ENCODE measurements at places on chromosomes 5 and 9.

DNA sequence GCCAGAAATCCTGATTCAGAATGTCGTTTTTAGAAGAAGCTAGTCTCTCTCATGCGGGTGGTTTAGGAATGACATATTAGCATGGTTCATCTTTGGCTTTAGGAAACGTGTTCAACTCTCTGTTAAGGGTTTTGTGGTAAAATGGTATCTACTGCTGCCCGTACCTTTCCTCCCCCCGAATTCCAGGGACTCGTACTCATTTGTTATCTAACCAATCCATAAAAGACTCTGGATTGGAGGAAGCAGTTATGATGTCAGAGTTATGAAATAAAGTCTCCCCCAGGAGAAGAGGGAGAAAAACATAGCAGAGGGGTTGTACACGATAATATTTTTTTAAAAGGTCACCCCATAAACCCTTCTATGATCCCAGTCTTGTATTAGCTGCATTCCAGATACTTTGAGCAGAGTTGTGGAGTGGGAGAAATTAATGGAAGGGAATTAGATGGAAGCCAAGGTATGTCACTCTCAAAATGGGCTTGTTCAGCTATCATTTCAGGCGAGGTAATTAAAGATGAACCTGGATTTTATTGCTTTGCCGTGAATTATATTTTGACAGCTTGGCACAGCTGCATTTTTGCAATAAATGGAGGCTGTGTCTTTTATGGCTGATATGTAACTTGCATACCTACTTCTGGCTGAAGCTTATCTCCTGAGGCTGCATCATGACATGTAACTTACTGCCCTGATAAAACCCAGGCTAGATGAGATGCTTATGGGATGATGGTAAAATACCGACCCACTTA is 31.3 kb downstream of the RAI14 start:
- DNase-seq: no peak

GRCh38 chr9:68476847-68477246 is 63.8 kb downstream of the TMEM252 start:
- no peak for DNase-seq

DNA sequence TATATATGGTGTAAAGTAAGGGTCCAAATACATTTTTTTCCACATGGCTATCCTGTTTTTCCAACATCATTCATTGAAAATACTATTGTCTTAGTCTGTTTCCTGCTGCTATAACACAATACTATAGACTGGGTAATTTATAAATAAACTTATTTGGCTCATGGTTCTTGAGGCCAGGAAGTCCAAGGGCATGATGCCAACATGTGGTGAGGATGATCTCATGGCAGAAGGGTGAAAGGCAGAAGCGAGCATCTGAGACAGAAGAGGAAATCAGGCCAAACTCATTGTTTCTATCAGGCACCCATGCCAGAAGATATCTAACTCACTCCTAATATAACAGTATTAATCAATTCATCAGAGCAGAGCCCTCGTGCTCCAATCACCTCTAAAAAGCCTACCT is 42.6 kb downstream of the ANKRD55 start:
- no peak for DNase-seq

GRCh38 chr9:92132501-92132900 is 17.3 kb upstream of the SPTLC1 start:
- DNase-seq: no peak

DNA sequence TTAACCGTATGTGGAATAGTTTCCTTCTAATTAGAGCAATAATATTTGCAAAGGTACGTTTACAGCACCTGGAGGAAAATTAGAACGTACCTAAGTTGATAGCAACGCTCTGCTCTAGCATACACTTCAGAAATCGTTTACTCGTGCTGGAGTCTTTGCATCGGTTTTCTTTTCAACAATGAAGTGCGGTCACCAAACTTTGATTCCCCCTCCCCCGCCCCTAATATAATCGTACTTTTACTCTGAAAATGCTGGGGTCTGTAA is 506 bp downstream of the ADAMTS19 start:
- DNase-seq: no peak

DNA sequence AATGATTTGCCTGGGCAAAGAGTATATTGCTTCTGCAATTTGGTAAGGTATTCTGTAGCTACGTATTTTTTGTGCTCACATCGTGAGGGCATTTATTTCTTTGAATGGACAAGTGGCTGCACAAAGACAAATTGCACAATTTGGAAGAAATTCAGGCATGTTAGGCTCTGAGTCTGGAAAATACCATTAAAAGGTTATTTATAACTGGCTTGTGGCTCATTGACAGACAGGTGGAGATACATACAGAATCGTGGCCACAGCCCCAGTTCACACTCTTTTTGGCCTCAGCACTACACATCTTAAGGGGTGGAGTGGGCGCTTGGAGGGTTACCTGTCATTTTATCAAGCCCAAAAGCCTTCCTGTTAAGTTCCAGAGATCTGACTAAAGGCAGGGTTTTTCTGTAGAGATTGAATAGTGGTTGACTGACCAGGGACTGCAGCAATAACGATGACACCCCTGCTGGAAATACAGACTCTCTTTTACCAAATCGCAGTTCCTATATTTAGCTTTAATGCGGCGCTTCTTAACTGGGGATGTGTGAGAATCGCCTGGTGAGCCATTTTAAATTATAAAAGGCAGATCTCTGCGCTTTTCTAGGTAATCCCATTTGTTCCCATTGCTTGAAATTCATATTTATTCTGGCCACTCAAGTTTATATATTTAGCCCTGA is 14.7 kb downstream of the MAN2A1 start:
- no peak for DNase-seq

DNA sequence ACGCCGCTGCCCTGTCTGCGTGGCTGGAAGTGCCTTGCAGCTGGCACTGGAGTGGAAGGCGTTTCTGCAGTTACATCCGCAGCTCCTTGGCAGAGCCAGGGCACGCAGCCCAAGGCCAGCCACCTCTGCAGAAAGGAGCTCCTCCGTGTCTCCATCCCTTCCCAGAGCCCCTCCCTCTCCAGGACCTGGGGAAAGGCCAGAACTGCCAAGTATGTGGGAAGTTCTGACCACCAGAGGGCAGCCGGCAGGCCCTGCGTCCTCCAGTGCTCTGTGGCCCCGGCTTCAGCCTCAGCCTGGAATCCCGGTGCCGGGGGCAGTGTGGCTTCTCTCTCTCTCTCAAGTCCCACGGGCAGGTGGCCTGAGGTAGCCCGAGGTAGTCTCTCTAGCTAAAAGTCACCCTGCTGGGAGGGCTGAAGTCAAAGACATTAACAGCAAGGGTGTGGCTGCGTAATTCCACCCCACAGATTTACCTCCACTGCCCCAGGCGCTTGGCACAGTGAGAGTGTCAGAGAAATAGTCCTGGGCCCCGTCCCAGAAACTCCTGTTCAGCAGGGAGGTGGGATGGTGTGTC is 101.7 kb upstream of the FCN2 start:
- no peak for DNase-seq

GRCh38 chr5:149641000-149641576 is 59.8 kb downstream of the ARHGEF37 start:
- no peak for DNase-seq

- no peak for DNase-seq
Observed at GRCh38 chr5:178310130-178310865, 77.7 kb upstream of the PHYKPL start.

DNA sequence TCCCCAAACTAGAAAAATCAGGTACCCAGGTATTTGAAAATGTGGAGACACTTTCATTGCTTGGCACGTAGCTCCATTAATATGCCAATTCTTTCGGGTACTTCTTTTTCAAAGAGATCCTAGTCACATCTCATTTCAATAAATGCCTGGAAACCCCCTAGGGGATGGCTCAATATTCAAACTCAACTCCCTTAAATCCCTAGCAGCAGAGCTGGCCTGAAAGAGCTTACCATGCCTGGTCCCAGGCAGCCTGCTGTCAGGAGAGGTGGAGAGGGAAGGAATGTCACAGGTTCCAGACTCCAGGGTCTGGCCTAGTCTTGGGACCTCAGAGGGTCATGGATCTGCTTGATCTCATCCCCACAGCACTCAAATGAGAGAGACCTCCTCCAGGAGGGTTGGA is 187.1 kb downstream of the SPOCK1 start:
- no peak for DNase-seq

- DNase-seq: no peak
Observed at GRCh38 chr9:114366334-114367128, 21.3 kb downstream of the AKNA start.

DNA sequence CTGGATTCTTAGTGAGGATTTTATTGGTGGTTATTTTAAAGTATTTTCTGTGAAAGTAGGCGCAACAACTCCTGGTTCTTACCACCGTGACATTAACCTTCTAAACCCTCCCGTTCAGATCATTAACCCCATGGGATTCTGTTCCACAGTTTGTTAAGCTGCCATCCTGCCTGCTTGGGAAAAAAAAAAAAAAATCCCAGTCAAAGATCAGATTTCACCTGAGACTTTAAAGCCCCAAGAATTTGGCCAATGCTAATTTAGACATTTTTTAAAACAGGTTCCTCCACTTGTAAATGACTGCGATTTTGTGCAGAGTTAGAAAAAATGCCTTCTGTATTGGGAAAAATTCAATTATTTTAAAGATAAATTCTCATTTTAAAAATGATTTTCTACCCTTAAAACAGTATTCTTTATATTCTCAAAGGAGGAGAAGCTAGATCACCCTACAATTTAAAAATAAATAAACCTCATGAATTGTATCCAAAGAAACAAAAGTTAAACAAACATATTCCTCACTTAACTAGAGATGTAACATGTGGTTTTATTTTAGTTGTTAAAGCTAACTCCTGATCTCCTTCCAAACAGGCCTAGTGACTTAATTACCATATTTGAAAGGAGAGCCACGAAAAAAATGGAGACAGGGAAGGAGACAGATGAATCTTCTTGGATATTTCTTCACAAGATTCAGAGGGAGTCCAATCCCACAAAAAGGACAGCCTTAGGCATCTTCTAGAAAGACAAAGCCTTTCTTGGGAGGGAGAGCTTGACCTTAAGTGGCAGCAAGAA is 93.1 kb upstream of the IFNK start:
- no peak for DNase-seq

DNA sequence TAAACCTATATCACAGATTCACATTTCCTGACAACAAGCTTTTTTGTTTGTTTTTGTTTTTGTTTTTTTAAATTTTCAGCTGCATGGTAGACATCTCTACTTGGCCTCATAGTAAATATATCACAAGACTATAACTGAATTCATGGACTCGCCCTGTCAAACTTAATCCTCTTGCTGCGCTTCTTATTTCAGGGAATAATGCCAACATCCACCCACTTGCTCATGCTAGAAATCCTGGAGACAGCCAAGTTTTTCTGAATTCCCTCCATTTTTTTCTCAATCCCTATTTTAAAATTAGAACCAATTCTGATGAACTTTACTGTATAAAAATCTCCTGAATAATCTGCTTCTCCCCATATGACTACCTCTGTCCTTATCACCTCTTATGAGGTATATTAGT is 283.6 kb upstream of the RPS23 start:
- DNase-seq: no peak

- DNase-seq: no peak
Observed at GRCh38 chr9:123669346-123669745, 260.6 kb downstream of the DENND1A start.

- DNase-seq: no peak
Observed at GRCh38 chr5:9202636-9203035, 343.2 kb downstream of the SEMA5A start.

GRCh38 chr5:112316731-112317130 is 102.3 kb downstream of the EPB41L4A start:
- no peak for DNase-seq

- DNase-seq: no peak
Observed at GRCh38 chr9:35519692-35520363, 29.9 kb downstream of the RUSC2 start.

- DNase-seq: no peak
Observed at GRCh38 chr9:76218886-76219445, 175.3 kb downstream of the RFK start.

- DNase-seq: no peak
Observed at GRCh38 chr5:102811972-102812371, 56.9 kb downstream of the PAM start.

DNA sequence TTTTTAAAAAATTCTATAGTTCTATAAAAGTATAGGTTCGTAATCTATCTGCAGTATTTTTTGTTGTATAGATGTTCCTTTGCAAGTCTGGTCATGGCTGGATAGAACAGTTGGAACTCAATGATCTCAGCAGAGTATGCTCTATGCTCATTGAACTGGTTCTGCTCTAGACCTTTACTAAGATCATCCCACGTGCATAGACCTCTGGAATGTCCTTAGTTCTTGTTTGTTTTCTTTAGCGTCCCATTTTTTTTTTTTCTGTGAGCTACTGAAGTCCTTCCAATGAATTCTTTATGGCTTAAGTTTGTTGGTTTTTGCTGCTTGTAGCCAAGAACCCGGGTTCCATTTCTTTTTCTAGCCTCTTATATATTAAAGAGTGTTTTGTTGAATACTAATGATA is 3.5 kb downstream of the TMEM38B start:
- DNase-seq: no peak

- DNase-seq: no peak
Observed at GRCh38 chr5:44536650-44537260, 147.5 kb upstream of the FGF10 start.

DNA sequence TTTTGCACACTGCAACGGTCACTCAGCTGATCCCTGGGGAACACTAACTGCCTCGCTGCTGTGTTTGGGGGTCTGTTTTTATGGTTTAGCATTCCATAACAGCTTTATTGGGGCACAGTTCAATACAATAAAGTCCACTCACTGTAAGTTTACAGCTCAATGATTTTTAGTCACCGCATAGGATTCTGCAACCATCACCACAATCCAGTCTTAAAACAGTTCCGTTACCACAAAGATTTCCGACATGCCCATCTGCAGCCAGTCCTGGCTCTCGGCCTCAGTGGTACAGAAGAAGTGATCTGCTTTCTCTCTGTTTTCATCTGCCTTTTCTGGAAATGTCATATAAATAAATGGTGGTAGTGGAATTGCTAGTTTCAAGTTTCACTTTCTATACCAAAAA is 23.6 kb downstream of the OR2V2 start:
- no peak for DNase-seq

- peak; percentile 76 for DNase-seq
Observed at GRCh38 chr5:134527156-134527960, 1.9 kb downstream of the JADE2 start.

GRCh38 chr9:92503156-92503555 is 20.9 kb upstream of the ASPN start:
- no peak for DNase-seq

GRCh38 chr5:5017827-5018577 is 122.1 kb upstream of the ADAMTS16 start:
- no peak for DNase-seq

GRCh38 chr9:117763314-117763713 is 59.1 kb downstream of the TLR4 start:
- DNase-seq: no peak

DNA sequence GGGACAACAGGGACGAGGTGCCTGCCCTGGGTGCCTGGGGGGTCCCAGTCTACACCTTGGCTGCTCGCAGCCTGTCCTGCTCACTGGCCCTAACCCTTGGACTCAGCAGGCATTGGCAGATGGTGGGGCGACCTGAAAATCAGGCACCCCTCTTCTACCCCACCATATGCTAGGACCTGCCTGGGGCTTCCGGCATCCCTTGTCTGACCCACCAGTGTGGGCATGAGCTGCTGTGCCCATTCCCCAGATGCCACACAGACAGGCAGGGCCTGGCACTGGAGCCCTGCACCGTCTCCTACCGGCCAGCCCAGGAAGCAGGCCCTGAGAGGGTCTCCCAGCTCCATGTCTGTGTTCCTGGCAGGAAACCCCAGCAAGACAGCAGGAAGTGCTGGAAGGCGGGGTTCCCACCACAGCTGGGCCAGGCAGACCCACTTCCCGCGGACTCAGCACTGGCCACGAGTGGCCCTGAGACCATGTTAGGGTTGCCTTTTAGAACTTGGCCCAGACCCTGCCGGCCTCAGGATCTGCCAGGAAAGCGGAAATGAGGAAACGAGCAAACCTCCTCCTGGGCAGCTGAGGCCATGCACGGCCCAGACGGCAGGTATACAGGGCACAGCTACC is 3.1 kb downstream of the NINJ1 start:
- no peak for DNase-seq

- DNase-seq: no peak
Observed at GRCh38 chr9:115743709-115744605, 409.6 kb upstream of the PAPPA start.

Data from mesothelial cell of epicardium (in vitro differentiated cells).